Esophagus muscularis mucosa (tissue), 4 donors: ENCODE measurements at places on chromosomes 5 and 9.

GRCh38 chr9:137764981-137765380, 112.6 kb upstream of the CACNA1B start:
- no peak for DNase-seq

DNA sequence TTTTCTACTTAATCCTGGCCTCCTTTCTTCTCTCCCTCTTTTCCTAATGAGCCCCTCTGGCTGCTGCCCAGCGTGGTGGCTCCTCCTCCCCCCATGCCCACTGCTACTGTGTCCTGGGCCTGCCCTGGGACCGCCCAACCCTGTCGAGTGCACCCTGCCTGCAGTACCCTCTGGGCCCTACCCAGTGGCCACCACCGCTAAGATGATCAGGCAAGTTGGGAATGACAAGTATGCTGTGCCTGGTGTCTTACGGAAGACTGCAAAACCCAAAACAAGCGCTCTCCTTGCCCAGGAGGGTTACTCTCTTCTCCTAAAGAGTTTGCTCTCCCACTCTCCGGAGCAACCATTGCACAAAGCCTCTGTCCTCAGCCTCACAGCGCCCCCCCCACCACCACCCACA, 273.7 kb downstream of the SYK start:
- DNase-seq: no peak

DNA sequence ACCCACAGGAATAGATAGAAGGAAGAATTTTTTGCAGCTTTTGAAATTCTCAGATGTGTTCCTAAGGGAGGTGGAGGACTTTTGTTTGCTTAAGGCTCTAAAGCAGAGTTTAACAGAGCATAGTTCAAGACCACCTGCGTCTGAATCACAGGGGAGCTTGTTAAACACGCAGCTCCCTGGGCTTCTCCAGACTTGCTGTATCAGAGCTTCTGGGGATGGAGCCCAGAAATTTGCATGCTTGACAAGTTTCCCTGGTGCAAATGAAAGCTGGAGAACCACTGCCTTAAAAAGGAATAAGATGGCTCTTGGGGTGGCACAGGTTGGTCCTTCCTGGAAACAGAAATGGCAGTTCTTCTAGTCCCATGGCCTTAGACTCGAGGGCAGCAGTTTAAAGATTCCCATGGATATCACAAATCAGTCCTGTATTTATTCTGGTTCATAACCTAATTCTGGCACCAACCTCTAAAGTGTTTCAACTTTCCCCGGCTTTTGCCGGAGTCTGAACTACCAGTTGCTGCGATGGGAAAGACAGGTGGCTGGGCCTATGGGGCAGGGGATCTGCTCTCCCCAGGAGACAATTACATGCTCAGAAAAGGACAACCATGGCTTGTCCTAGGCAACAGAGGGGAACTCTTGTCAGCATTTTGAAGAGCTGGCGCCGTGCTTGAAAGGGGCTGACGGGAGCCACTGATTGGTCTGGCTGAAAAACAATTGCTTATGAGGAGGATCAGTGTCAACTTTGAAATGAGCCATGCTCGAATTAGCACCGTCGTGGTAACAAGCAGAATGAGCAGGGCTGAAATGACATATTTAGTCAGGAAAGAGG, 599.6 kb downstream of the CCDC171 start:
- peak; percentile 89 for DNase-seq

- no peak for DNase-seq
Observed at GRCh38 chr9:95157481-95158151, 159.9 kb downstream of the FANCC start.

- no peak for DNase-seq
Observed at GRCh38 chr9:127899128-127899943, at the start of gene ST6GALNAC6. Gene ST6GALNAC6 (minus strand): TSS chr9:127899603. CDS start chr9:127897981, 1,622 bp downstream.

GRCh38 chr5:97119007-97119390, 23.4 kb downstream of the LIX1 start:
- peak; percentile 8 for DNase-seq

DNA sequence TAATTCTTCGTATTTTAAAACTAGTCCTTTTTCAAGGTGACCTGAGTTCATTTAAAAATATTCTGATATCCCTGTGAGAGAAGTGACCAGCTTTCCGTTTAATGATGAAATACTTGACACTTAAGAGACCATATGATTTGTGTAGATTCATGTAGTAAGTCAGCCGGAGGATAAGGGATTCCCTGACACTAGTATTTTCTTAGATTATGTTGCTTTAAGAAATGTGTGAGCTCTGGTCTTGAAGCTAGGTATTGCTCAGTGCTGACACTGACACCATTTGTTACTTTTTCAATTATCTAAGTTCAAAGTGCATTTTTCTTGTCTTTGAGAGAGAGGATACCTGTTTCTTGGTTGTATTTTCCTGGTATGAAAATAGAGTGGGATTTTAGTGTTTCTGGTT, 4.2 kb downstream of the NIPBL start:
- DNase-seq: no peak

DNA sequence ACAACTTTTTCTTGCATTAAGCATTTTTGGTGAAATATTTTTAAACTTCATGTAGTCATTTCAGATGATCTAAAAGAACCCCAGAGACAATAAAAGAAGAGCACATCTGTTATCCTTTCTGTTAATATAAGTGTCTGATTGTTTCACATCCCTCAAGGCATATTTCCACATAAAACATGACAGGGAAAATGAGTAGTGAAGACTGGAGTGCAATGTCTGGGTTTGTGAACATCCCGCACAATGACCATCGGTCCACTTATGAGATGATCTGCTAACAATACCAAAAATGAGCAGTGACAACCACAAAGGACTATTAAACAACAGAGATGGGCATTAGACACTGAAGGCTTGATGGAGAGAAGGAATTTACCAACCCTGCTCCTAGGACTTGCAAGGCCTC, 209.1 kb downstream of the NR2F1-AS1 start:
- DNase-seq: no peak

DNA sequence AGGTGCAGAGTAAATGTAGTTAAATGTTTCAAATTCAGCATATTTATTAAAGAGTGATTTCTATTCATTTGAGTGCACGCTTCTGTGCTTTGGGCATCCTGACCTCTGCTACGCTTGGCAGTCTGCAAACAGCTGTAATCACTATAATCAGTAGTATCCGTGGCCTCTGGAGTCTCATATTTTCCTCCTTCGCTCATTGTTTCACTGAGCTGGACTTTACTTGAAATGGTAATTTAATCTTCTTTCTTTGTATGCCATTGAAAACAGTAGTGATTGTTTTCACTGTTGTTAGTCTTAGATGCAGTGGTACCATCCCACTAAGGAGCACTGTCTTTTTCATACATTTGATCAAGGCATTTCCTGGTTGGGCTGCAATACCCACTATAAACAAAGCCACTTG, 43.5 kb upstream of the CAVIN4 start:
- no peak for DNase-seq

DNA sequence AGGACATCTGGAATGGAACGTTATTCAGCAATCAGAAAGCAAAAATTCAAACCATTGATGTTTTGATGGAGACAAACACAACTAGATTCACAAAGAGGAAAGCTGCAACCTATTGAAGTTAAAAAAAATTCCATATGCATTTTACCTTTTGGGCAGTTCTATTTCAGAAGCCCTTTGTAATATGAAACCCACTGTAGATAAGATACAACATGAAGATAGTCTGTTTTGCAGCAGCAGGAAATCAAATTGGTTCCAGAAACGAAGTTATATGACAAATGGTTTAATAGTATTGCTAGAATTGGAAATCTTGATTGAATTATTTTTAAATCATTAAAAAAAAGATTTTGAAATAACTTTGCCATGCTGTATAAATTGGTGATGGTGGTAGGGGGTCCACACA, 872 bp downstream of the LIX1 start:
- no peak for DNase-seq

GRCh38 chr5:112669328-112669963, 68.2 kb upstream of the APC start:
- DNase-seq: no peak

DNA sequence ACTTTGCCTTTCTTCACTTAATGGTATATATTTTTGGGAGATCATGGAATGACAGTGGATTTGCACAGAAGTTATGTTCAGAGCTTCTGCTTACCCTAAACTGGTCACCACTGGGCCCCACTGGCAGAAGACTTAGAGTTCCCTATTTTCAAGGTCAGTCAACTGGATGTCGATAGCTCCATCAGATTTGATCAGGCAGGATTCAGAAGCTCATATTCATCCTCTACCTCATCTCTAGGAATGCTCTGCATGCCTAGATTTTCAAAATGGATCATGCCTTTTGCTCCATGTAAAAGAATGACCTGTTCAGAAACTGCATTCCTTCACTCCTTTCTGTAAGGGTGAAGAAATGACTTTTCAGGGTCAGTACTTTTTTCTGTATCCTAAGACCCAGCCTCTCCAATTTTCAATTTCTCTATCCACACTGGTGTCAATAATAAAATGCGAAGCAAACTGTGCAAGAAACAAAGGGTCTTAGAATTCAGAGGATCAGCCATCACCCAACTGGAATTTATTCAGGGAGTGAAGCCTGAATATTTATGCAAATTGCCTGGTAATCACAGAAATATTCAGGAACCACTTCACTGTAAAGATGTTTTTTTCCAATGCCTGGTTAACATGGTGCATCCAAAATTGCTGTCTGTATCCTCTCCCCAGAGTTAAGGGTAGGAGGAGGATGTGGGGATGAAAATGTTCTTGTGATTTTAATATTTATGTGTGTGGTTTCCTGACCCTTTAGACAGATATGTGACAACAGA, 125.4 kb downstream of the DOCK2 start:
- DNase-seq: no peak

GRCh38 chr5:128263357-128263756, 179.8 kb downstream of the SLC12A2 start:
- no peak for DNase-seq

- DNase-seq: no peak
Observed at GRCh38 chr5:137604348-137605095, 105.4 kb upstream of the SPOCK1 start.
